Fibroblast of skin of right quadriceps (primary cell): ENCODE measurements at places on chromosomes 13 and 19.

GRCh38 chr13:71967990-71968389, 101.0 kb upstream of the DACH1 start:
- DNase-seq, result no peak

GRCh38 chr13:65943024-65943423, 1287.1 kb downstream of the PCDH9 start:
- DNase-seq, result peak; percentile 11

- no peak for DNase-seq
Observed at GRCh38 chr19:3499738-3500428, 591 bp downstream of the DOHH start.

DNA sequence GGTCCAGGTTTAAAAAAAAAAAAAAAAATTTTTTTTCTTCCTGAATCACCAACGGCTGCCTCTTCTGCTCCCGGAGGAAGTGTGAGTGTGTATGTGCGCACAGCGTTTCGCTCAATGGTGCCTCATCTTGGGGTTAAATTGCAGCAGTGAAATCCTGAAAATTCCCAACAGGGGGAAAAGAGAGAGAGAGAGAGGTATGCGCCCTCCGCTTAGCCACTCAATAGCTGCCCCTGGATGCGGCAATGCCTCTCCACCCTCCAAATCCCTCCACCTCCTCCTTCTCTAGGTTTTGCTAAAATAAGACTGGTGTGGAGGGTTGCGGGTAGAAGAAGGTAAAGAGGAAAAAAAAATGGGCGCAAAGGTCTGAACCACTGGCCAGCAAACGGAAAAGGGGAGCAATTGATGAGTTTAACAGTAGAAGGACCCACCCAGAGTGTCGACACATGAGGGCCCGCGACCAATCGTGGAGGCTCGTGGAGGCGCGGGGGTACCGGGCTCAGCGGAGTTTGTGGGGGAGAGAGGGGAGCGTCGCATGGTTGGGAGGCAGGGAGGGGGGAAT, 853 bp upstream of the CACNA1A start:
- DNase-seq, result peak; percentile 50

- no peak for DNase-seq
Observed at GRCh38 chr13:40158757-40159156, 503.3 kb downstream of the COG6 start.

- DNase-seq, result peak; percentile 8
Observed at GRCh38 chr19:53086949-53087348, 16.3 kb downstream of the ZNF160 start.

- no peak for DNase-seq
Observed at GRCh38 chr13:19596960-19597361, 35.6 kb upstream of the TPTE2 start.

GRCh38 chr19:5952193-5953029, 25.5 kb downstream of the RANBP3 start:
- DNase-seq, result no peak

GRCh38 chr13:51526202-51526601, 58.1 kb upstream of the WDFY2 start:
- DNase-seq, result no peak

- peak; percentile 22 for DNase-seq
Observed at GRCh38 chr19:18915639-18916038, 3.5 kb downstream of the COPE start.
